ENCODE measurements at places on chromosomes 6 and 20. TPM values are rescaled to one million over a fixed set of nuclear protein-coding genes. Genes with fewer than 3 reads are reported as not detected.

KIAA0408 gene
- 16.4 TPM for total RNA-seq

DPPA5 gene
- total RNA-seq: not detected

RHAG gene
- total RNA-seq: 0.19 TPM

BMP6 gene
- 0.72 TPM for total RNA-seq

OTOR gene
- total RNA-seq: not detected

CTCFL gene
- not detected for total RNA-seq

CAP2 gene
- total RNA-seq: 2.0 TPM

TNNC2 gene
- total RNA-seq: not detected

Data from esophagus squamous epithelium (tissue), 5 donors.